ENCODE measurements at places on chromosomes 1 and 21.

DNA sequence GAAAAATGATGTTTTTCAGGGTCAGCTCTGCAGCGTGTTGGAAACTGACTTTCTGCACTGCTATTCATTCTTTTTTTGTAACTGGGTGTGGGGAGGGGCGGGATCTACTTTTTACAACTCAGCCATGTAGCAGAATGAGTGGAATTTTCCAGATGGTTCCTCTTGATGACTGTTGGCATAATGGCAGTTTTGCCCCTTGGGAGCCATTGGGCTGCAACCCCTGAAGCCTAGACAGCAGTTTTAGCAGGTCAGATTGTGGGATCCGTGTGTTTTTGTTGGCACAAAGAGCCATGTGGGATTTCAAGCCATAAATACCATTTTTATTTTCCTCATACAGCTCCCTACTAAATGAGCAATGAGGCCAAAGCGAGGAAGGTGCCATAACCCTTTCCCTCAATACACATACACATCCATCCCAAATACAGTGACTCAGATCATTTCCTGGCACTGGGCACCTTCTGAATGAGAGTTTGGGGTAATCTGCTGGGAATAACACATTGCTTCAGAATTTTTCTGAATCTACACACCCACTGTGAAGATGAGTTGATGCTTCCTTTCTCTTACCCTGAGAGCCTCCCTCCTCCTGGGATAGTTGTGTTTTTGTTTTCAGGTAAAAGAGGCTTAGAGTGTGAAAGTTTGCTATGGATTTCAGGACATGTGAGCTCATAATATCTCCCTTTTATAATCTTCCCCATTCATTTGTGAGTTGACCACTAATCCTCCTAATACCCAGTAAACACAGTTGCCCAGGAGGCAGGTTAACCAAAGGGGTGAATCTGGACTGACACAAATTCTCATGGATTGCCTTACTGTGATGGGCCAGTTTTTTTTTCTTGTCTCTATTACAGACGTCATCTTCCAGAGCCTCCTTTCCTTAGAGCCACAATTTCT, 13.1 kb downstream of the S100A10 start:
- DNase-seq, result no peak

DNA sequence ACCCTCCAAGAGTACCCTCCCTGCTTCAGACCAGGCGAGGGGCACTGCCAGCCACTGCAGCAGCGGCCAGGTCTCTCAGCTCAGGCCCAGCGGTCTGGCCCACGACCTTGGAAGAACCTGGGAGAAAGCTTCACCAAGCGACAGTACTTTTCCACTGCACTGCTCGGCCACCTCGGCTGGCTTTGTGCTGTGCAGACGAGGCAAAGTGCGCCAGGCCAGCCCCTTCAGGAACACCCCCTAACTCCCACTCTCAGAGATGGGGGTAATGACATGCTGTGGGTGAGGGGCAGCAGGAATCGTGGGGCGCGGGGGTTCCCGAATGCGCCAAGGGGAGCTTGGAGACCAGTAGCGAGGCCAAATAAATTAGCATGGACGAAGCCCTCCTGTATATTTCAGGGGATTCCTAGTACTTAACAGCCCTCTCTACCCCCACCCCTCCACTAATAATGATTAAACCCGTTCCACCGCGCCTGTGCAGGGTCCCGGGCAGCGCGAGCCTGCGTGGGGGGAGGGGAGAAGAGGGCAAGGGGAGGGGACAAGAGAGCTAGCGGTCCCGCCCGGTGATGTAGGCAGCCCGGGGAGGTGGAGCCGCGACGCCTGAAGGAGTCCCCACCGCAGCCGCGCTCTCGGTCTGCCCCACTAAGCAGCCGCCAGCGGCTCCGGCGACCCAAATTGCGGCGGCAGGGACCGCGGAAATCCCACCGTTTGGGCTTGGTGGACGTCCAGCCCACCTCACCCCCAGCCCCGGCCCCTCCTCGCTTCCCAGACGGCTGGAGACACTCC, at the start of gene FAM43B:
Gene FAM43B, plus strand, starts transcription at position 629 of the 783 bp plus-strand sequence. CDS start 401 bp downstream, outside the sequence.
- no peak for DNase-seq

DNA sequence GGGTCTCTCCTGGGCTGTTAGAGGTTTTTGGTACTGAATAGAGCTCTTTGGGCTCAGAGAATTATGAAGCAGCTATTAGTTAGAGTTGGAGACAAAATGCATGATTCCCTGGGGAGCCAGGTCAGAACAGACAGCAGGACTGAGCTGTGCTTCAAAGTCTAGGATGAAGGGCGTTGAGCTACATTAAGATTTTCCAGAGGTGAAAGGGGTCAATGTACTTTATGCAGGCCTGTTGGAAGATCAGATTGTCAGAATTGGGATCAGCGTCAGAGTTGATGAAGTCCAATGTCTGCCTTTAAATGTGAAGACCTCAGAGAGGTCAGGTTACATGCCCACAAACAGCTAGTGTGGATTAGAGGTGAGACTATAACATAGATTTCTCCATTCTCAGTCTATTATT, 53.8 kb downstream of the RGS5 start:
- DNase-seq, result no peak

DNA sequence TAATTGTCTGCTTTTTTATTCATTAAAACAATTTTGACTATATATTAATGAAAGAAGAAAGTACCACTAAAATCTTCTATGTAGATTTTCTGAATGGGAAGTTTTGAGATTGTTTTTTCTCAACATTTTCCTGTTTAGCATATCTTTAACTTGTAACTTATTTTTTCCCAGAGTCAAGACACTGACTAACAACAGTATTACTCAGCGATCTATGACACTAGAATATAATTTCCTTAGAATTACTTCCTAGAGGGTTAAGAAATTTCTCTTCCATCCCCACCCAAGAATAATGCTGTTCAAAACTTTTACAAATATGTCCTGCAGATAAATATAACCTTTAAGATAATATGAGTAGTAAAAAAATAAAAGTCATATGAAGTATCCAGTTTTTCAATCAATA, 218.2 kb upstream of the NR5A2 start:
- no peak for DNase-seq

GRCh38 chr21:45574081-45574501, 31.9 kb upstream of the SLC19A1 start:
- no peak for DNase-seq

DNA sequence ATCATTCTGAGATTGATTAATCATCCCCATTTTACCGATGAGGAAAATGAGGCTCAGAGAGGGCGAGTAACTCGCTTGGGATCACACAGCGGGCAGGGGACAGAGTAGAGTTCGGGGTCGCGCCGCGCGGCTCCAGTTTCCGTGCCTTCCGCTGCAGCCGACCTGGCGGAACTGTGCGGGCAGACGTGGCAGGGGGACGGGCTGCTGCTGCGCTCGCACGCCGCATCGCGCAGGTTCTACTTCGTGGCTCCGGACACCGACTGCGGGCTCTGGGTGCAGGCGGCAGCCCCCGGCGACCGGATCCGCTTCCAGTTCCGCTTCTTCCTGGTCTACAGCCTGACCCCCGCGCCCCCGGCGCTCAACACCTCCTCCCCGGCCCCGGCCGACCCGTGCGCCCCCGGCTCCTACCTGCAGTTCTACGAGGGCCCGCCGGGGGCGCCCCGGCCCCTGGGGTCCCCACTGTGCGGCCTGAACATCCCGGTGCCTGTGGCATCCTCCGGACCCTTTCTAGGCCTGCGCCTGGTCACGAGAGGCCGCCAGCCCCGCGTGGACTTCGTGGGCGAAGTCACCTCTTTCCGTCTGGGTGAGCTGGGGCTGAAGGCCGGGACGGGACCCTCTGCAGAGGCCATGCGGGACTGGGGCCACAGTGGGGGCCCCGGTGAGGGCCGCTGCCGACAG, 2.3 kb downstream of the LDLRAD2 start:
- DNase-seq, result no peak

DNA sequence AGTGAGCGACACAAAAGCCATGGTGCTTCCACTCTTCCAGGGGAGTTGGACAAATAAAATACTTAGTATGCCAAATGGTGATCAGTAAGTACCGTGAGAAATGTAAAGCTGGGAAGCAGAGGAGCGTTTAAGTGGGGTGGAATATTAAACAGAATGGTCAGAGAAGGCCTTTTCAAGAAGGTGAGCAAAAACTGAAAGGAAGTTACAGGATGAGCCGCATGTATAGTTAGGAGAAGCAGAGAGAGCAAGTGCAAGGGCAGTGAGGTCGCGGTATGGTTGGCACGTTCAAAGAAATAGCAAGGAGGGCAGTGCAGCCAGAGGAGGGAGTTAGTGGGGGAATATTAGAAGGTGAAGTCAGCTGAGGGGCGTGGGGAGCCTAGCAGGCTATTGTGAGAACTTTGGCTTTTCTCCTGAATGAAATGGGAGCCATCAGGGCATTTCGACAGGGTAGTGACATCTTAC, 748 bp upstream of the ATP6V0B start:
- DNase-seq, result no peak

- DNase-seq, result no peak
These were observed 26.6 kb upstream of the SLAMF6 start for GRCh38 chr1:160549665-160550006.

DNA sequence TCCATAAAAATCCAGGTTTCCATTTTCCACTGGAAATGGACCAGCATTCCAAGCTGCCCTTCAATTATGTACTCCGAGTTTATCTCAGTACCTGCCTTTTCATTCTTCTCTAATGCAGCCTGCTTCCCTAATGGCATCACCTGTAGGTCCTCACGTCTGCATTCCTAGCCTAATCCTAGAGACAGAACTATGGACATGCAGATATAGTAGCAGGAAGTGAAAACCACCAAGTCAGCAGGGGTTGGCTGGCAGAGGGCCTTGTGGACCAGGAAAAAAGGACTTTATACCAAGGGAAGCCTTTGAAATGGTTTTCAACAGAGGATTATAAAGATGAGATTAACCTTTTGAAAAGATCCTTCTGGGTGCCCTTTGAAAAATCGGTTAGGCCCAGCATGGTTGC, 135.7 kb upstream of the L1TD1 start:
- DNase-seq, result no peak

DNA sequence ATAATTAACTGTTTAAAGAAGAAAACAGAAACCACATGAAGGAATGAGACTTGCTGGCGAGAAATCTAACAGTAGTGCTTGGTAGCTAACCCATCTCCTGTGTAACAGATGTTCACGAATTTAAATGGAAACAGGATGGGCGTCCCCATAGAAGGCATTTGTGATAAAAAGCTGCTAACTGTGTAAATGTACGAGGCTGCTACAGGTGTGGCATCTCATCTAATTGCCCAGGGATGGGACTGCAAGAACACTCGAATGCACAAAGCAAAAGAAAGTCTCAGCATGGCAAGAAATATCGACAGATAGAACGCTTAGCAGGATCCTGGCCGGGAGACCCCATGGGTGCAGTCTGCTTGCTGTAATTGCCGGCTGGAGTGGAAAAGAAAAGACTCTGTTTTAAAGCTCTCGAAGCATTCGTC, 112.7 kb downstream of the RUNX1 start:
- DNase-seq, result peak; percentile 59

- DNase-seq, result no peak
These were observed 28.1 kb upstream of the TARBP1 start for GRCh38 chr1:234507089-234507488.

GRCh38 chr1:156577550-156577949, 2.0 kb upstream of the TTC24 start:
- no peak for DNase-seq

DNA sequence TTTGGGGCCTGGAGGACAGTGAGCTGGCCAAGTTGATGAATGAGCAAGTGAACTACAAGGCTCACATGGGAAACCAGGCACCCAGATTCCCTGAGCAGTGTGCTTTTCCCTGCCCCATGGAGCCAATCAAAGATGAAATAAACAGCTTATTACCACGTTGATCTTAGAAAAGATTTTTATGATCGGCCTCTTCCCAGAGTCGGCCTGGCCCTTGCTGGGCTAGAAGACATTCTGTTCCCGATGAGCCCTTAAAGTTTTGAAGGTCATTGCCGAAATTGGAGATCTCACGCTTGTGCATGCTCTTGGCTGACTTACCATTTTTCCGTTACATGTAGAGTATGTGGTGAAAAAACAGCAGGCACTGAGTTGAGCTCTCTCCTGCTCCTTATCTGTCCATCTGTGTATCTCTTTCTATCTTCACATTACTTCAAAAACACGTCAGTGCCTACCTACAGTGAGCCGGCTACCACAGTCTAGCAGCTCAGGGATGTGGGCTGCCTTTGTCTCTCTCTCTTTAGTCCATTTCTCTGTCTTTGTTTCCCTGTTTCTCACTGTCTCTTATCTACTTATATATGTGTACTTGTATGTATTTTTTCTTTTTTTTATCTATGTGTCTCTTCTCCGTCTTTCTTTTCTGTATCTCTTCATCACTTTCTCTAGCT, 248.8 kb upstream of the USP24 start:
- DNase-seq, result no peak

DNA sequence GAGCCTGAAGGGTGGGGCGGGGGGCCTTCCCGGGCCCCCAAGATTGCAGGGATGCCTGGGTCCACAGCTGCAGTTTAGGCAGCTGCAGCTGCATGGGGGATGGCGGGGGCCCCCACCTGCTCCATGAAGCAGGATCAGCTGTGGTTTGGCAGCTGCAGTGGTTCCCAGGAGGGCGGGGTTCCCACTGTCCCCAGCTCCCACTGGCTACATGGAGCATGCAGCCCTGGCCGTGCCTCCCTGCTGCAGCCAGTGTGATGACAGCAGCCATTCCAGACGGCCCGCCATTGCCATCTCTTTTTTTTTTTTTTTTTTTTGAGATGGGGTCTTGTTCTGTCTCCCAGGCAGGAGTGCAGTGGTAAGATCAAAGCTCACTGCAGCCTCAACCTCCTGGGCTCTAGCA, 992 bp upstream of the C1QA start:
- DNase-seq, result no peak

DNA sequence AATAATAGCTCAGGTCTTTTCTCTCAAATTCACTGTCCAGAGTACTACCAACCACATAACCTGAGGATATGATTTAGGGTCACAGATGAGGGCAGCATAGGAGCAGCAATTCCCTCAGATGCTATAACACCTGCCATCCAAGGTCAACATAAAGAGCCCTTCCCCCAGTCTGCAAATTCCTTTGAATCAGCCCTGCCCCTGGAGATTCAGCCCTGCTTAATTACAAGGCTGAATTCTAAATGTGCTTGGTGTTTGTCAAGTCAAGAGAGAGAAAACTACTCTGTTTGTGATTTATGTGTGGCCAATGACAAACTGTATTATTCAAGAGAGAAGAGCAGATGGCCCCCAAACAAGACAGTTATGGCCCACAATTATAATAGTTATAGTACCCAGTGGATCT, 195.7 kb upstream of the ADGRL2 start:
- DNase-seq, result no peak

DNA sequence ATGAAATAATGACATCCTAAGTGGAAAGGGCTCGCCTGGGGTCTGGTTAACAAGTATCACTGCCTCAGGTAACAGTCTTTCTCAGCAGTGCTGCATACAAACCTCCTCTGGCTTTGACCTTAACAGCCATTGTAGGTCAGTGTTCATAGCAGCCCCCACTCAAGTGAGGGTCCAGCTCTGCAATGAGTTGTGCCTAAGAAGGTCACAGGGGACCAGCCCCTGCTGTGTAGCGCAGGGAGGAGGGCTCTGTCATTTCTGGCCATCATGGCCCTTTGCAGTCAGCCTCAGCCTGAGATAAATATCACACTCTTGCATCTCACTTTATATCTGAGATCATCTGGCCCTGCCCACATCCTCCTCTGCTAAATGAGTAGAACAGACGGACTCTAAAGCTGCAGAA, 18.1 kb upstream of the MYSM1 start:
- no peak for DNase-seq
